ENCODE measurements at places on chromosomes 13 and 19.

- DNase-seq, result peak; percentile 71
Observed at GRCh38 chr19:6739390-6739882, at the start of gene TRIP10. TSS of gene TRIP10 (plus strand) at chr19:6739680. CDS start at chr19:6739762, 82 bp downstream.

DNA sequence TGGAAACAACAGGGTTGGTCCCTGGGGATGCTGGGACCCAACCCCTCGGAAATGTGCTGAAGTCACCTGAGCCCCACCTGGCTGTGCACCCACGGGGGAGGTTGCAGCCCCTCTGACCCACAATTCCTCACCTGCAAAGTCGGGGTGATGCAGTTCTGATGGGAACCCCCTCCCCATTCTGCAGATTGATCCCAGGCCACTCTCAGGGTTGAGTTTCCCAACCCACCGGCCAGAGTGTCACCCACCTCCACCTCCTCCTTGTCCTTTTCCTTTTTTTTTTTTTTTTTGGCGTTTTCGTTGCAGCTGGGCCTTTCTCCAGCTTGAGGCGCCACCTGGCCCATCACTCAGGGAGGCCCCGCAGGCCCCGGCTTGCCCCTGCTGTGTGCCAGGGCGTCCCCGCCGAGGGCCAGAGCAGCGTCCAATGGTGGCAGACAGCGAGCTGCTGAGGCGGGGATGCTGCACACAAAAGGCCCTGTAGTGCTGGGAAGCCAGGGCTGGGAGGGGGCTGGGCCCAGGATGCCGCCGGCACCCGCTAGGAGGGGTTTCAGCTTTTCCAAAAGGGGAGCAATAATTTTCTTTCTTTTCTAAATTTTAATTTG lies 4.6 kb downstream of the PIK3R2 start:
- no peak for DNase-seq

DNA sequence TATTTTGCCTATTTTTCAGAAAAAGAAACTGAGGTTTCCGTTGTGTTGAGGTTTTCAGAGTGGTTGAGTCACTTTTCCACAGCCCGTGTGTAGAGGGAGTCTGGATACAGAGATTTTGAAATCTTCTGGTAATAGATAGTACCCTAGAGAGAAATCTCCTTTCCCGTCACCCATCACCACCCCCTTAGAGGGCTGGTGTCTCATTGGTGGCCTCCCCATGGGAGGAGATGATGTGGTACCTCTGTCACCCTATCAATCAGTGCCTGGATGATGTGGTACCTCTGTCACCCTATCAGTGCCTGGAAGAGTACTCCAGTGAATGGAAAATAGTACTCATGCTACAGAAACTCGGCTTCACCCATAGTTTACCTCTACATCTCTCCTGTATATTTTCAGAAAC lies 42.2 kb upstream of the SERP2 start:
- DNase-seq, result peak; percentile 75

DNA sequence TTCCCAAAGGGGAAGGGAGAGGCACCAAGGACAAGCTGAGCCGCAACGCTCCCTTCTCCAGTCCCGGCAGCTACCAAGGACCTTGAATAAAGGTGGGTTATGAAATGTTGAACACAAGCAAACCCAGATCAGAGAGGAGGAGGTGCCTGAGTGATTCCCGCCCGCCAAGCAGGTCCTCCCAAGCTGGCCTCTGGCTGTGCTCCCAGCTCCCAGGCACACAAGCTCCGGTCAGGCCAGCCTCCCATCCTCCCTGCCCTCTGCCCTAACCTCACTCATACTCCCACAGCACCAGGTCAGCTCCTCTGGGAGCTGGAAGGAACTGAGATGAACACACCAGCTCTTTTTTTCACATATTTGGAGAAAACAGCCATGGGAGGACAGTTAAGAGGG lies 3.7 kb downstream of the NAPA start:
- DNase-seq, result peak; percentile 67

- no peak for DNase-seq
Observed at GRCh38 chr13:19967621-19968020, 9.1 kb downstream of the ZMYM2 start.

All from fibroblast of mammary gland (primary cell).